ENCODE measurements at places on chromosomes 4 and X. TPM values are rescaled to one million over a fixed set of nuclear protein-coding genes. Genes with fewer than 3 reads are reported as not detected.

LAP3 gene
- 63.8 TPM for total RNA-seq

MAGEA2 gene
- total RNA-seq, result not detected

DNA sequence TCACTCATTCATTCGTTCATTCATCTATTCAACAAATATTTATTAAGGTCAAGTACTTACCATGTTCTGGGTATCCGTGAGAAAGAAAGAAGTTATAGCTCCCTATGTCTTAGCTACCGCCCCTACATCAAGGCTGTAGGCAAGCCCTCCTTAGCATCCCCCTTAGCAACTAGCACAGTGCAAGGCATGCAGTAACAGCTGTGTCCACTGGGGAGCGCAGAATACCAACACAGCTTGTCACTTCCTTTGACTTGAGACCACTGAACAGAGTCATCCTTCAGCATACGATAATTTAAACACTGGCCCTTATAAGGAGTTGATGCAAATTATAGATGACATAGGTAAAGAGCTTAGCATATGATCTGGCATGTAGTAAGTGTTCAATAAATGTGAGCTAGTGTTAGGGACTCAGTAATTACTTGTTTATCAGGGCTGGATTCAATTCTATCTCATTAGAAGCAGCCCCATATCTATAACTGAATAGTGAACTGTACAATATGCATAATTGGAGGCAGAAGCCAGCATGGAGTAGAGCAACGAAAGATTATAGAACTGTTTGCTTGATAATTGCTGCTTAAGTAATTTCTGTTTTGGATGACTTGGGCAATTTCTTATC is 8.7 kb downstream of the KIAA1210 start:
- no peak overlapping the region for H3K4me3 ChIP-seq
- no peaks in the 10 kb centered on the region for H3K27me3 ChIP-seq
- no peaks in the 10 kb centered on the region for H3K36me3 ChIP-seq
- DNase-seq, result peak; percentile 74
- H3K27ac ChIP-seq, result no peak overlapping the region
- no peaks in the 10 kb centered on the region for H3K4me1 ChIP-seq

DNA sequence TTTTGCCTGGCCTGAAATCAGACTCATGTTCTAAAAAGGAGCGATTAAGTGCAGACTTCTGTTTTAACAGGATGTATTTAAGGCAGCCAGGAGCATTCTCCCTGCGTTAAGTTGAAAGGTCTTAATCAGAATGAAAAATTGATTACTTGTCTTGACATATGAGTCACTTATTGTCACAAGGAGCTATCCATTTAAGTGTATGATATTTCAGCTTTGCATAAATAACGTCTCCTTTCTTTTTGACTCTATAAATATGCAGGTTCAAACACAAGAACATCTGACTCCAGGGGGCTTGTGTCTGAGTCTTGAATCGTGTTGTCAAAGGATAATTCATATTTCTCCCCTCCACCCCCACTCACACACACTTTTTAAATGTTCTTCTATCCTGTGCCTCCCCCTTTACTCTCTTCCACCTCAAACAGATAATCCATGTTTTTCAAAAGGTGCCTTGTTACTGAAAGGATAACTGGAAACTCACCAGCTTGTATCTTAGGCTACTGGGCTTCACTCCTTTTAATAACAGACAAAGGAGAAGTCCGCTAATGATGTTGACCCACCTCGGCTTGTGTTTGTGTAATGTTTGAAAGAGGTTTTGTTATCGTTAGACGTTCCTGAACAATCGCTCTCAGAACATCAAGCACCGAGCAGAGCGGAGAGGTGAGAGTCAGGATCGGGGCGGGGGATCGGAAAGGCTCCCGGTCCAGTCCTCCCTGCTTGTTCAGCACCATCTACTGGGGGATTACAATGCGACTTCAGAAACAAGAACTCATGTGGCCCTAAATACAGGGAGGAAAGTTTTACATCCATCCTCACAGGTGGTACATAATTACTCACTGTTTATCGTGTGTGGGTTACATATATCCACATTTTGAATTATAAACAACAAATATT is 107.5 kb upstream of the RPL34 start:
- peaks cover 22% of the 10 kb centered on the region for H3K27me3 ChIP-seq
- no peak overlapping the region for H3K27ac ChIP-seq
- no peaks in the 10 kb centered on the region for H3K36me3 ChIP-seq
- peak; percentile 25 for DNase-seq

Data from PC-3 (cell line).